K562 (cell line): ENCODE measurements at places on chromosomes 2 and 18.

GRCh38 chr2:217517402-217517801 is 485.4 kb downstream of the TNS1 start:
- no peak for DNase-seq

- no peak for DNase-seq
Measured at GRCh38 chr2:237057893-237058300, 27.8 kb upstream of the COPS8 start.

- DNase-seq = no peak
Measured at GRCh38 chr18:49008716-49009115, 58.0 kb upstream of the SMAD7 start.

DNA sequence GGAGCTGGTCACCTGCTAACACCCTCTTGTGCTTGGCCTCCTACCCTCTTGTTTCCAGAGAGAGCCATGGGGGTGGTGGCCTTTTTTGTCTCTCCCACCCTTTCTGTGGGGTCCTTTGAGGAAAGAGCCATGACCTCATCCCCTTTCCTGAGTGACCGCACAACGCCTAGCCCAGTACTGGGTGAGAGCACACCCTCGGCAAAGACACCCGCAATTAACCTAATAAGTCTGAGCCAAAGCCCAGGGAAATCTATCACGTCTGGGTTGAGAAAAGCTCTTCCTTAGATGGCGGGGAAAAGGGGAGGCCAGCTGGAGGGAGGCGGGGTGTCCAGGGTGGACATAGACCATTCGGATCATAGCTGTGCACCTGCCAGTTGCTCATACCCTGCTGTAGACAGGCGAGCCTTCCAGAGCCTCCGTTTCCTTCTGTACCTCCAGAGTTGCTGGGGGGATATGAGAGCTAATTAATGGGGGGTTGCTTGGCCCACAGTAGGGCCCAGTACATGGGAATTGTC is 93.7 kb upstream of the MCFD2 start:
- no peak for DNase-seq

DNA sequence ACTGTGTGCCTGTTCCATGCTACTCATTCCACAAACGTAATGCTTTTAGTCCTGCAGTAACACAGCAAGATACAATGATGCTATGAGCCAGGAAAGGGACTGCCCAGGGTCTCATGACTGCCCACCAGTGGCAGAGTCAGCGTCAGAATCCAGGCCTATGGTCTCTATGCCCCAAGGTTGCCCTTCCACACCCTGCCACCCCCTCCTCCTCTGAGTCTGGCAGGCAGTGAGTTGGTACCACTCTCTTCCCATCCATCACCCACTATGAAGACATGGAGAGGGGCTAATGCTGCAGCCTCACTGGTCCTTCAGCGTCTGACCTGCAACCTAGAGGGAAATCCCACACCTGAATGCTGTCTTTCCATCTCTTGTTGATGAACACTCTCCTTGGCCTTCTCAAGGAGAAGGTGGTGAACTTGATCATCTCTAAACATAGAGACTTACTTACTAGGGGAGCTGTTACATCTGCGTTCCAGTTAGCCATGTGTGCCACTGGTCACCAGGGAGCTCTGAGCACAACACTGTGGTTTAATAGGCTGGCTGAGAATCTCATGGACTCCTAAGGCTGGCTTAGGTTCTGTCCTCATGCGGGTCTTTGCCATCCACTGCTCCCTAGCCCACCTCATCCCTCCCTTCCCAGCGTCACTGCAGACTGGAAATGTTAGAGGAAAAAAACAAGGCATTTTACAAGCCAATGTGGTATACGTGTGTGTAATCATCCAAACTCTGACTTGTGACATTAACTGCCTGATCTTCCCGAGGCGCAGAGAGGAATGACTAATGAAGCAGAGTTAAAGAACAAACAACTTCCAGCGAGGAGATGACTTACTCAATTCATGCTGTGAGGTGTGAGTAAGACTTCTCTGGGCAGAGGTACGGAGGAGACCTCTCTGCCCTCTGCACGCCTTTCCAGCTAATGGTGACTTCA is 28.8 kb downstream of the STEAP3 start:
- no peak for DNase-seq

- DNase-seq = no peak
Measured at GRCh38 chr2:163347982-163348856, 387.6 kb downstream of the FIGN start.

DNA sequence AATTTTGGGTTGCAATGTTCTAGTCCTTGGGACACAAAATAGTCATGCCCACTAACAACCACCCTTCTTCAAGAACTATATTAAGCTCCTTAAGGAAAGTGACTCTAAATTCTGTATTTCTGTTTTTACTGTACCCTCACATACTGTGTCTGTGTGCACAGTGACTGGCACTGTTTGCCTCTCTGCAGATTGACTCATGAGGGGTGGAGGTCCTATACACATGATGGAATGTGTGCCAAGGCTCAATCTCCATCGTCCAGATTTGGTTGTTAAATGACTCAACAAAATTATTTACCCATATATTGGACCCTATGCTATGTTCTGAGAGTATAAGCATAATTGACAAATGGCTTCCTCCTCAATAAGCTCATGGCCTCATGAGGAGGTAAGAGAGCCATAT is 126.6 kb upstream of the CWC22 start:
- no peak for DNase-seq

DNA sequence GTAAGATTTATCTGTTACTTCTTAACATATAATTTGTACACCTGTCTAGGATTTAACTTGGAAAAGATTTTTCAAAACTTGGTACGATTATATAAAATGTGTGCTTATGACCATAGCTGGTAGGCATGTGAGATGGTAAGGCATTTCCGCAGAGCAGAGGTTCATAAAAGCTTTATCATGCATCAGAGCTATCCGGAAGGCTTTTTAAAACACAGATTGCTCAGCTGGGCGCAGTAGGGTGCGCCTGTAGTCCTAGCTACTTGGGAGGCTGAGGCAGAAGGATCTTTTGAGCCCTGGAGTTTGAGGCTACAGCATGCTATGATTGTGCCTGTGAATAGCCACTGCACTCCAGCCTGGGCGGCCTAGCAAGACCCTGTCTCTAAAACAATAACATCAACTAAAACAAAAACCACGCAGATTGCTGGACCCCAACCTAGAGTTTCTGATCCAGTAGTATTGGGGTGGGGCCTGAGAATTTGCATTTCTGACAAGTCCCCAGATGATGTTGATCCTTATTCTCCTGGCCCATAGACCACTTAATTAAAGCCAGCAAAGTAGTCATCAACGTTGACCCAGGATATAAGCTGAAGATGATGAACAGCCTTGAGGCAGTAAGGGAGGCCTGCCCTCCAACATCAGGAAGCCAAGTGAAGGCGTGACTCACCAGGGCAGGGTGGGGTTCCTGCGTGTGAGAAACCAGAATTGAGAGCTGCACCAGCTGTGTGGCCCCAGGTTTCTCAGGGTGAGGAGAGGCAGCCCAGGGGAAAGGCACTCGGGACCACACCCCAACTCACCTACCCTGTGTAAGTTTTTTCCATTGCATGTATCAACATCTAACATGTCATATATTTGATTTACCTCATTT is 21.6 kb upstream of the SLC20A1 start:
- DNase-seq = peak; percentile 74

- no peak for DNase-seq
Measured at GRCh38 chr2:183088061-183088460, 9.5 kb downstream of the DUSP19 start.

DNA sequence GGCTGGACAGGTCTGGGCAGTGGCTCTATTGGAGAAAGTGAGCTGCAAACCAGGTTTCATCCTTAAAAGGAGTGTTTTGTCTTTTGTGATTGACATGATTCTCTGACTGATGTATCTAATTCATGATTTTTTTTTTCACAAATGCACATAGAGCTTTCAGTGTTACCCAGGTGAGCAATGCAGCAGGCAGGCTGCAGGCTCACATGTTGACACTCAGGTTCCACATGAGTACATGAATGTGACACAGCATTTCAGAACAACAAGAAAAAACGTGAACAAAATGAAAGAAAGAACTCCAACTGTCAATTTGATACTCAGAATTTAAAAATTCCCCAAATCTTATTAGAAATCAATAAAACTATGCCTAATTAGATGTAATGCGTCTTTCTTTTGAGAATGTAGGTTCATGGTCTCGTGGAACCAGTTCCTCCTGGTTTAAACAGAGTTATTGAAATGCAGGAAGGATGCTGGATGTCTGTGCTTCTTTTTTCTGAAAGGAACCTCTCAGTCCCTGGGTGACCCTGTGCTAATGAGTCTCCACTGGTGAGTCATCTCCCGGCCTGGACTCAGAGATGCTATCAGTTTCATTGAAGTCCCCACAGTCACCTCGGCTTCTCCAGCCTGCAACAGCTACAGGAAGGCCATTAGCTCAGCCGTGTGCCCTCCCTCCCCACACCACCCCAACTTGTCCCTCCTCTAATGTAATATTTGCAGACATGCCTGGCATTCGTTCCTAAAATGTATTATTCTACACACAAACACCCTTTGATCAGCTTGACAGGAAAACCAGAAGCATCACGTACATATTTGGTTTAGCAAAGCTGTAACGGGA is 430.4 kb downstream of the LPIN1 start:
- peak; percentile 89 for DNase-seq

GRCh38 chr2:25594991-25595390 is 78.4 kb downstream of the DTNB start:
- no peak for DNase-seq

DNA sequence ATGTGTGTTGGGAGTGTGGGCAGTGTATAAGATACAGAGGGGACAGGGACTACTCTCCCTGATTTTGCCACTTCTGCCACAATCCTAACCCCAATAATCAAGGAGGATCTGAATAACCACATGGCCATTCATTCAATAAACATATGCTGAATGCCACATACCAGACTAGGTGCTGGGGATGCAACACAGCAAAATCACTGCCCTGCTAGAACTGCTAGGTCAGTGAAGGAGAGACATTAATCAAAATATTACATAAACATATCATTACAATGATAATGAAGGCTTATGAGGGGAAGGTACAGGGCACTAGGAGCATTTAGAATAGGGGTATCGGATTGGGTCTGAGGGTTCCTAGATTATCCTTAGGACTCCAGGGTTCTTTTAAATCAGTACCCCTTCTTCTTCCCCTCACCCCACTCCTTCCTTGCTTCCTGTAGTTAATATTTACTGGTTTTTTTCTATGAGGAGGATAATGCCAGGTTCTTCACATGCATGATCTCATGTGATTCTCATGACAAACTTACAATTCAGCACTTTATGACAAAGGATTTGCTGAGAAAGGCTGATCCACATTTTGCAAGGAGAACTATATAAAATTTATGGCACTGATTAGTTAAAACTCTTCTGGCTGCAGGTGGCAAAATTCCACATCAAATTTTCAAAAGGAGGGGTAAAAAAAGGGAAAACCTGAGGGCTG is 56.4 kb upstream of the PCBP1 start:
- no peak for DNase-seq

DNA sequence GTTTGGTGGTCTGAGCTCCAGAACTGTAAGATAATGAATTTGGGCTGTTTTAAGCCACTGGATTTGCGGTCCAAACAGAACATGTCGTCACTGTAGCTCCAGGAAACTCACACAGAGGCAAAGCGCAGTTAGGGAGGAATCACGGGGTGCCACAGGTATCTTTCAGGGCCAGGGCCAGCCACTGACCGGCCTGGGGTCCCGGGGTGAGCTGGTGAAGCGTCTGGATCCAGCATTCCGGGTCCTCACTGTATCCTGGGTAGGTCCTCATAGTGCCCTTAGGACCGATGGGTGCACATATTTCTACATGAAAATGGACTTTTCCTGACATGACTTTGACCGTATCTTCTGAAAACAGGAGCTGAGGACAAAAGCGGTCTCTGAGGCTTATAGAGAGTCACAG is 196.0 kb upstream of the HDAC4 start:
- DNase-seq = no peak

DNA sequence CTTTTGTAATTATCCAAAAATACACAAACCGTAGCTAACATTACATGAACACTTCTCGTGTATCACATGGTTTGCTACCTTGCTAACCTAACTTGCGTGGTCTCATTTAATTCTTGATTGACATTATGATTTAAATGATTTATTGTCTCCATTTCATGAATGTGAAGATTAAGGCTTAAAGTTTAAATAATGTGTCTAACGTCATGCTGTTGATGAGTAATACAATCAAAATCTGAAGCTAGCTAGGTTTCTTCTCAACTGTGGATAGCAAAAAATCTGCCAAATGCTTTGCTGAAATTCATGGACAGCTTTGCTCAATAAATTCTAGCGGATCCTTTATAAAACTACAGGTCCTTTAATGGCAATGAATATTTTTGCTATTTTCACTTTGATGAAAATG is 274.1 kb upstream of the MC4R start:
- no peak for DNase-seq

GRCh38 chr18:51537487-51537886 is 340.0 kb upstream of the MEX3C start:
- no peak for DNase-seq

- DNase-seq = no peak
Measured at GRCh38 chr2:48264627-48265026, 265.3 kb upstream of the STON1 start.

- no peak for DNase-seq
Measured at GRCh38 chr18:73384246-73384645, 516.5 kb upstream of the NETO1 start.

DNA sequence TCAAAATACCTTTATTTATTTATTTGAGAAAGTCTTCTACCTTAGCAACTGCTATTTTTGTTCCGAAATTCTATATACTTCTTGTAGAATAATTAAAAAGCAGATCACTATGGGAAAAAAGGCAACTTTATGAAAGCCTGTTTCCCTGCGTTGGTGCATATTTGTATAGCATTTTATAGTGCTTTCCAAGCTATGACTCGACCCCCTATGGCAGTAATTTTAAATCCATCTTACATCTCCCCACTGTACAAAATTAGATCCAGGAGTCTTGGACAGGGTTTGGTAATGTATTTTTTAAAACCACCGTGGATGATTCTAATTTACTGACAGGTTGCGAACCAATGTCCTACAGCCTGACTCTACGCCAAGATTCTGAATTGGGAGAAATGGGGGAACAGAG is 10.1 kb downstream of the TANK start:
- no peak for DNase-seq

GRCh38 chr2:10897956-10898355 is 13.8 kb upstream of the KCNF1 start:
- DNase-seq = no peak

GRCh38 chr2:213285404-213285803 is 1.1 kb downstream of the SPAG16 start:
- DNase-seq = no peak

DNA sequence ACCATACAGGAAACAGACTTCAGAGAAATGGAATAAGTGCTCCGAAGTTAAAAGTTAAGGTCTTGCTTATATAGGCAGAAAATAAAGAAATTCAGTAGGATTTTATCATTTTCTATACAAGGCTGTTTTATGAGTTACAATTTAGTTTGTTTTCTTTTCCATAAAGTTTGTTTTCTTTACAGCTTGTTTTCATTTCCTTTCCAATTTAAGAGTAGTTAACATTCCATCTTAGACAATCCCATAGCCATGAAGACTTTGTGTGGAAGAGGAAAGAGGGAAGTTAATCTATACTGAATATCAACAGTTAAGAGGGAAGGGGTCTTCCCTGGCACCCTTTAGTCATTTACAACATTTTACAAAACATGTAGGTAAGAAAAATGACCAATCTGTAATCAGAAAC is 26.5 kb downstream of the TTC32 start:
- DNase-seq = no peak
